ENCODE measurements at places on chromosomes 5 and 9. TPM values are rescaled to one million over a fixed set of nuclear protein-coding genes. Genes with fewer than 3 reads are reported as not detected.
A peak's percentile ranks its signal among the peaks of the same experiment; 100 is the strongest.

GRCh38 chr5:61563401-61563800 is 231.3 kb downstream of the ZSWIM6 start:
- peak; percentile 7 for DNase-seq

- DNase-seq, result no peak
Measured at GRCh38 chr5:7503564-7503963, 107.6 kb downstream of the ADCY2 start.

GRCh38 chr9:112051812-112052211 is 123.3 kb downstream of the SUSD1 start:
- DNase-seq, result no peak

DNA sequence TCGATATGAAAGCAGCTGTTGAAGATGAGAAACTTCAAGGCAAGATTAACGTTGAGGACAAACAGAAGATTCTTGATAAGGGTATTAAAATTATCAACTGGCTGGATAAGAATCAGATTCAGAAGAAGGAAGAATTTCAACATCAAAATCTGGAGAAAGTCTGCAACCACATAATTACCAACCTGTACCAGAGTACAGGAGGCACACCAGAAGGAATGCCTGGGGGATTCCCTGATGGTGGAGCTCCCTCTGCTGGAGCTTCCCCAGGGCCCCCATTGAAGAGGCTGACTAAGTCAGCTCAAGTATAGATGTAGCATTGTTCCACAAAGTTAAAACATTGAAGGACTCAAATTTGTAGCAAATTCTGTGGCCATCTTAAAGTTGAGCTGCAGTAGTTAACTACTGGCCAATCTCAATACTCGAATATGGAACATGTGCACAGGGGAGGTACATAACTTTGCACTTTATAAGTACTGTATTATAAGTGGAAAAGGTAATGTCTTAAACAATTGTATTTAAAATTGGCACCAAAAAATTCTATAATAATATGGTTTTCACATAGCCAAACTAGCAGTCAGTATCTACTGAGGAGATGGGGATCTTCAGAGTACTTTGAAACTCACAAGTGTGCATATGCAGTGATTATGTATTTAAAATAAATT is 237.5 kb downstream of the CHSY3 start:
- peak; percentile 56 for DNase-seq

DNA sequence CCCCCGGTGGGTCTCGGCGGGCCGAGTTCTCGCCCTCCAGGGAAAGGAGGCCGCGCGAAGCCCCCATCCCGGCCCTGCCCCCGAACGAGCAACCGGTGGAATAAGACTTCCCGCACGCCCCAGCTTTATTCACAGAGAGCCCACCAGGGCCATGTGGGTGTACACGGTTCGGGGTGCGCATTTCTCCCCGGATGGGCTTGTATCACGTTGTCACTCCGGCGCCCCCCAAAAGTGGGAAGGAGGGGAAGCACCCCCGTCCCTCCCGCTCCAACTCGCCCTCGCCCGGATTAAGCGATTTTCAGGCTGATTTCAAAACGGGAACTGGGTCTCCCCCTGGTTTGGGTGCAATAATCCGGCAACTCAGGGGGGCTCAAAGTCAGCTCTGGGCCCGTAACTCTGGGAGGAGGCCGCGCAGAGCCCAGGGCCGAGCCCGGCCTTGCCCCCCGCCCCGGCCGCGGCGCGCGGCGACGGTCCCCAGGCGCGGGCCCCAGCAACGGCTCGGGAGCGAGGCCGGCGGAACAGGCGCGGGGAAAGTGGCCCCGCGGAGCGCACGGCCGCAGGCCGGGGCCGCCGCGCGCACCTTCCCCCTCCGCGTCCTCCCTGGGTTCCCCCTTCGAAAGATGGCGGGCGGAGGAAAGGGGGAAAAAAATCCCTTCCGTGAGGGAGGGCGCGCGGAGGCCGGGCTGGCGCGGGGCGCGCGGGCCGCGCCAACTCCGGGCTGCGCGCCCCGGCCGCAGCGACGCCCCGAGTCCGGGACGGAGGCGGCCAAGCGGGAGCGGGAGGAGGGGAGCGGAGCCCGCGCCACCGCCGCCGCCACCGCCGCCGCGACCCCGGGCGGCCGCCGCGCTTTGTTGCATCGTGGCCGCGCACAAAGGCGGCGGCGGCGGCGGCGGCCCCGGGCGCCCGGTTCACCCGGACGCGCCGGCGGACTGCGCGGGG is 644 bp downstream of the BRD3 start:
- DNase-seq, result no peak

Gene DOCK2
- 2.1 TPM for total RNA-seq
